ENCODE measurements at places on chromosomes 13 and 19.

- DNase-seq, result no peak
Observed at GRCh38 chr13:67763384-67763783, 533.2 kb upstream of the PCDH9 start.

DNA sequence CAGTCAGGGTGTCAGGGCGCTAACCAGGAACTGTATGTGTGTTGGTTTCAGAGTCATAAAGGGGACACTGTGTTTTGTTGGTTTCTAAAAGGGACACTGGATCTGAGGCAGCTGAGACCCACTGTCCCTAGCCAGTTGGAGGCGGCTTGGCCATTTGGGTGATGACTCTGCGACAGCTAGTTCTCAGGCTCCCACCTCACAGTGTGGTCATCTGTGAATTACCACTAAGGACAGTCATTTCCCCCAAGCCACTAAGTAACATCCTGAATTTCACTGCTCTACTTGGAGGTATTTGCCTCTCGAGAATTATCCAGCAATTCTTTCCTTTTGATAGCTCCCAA lies 51.5 kb downstream of the EPS15L1 start:
- DNase-seq, result no peak

GRCh38 chr19:10226376-10227025 lies 4.6 kb downstream of the S1PR2 start:
- DNase-seq, result no peak

DNA sequence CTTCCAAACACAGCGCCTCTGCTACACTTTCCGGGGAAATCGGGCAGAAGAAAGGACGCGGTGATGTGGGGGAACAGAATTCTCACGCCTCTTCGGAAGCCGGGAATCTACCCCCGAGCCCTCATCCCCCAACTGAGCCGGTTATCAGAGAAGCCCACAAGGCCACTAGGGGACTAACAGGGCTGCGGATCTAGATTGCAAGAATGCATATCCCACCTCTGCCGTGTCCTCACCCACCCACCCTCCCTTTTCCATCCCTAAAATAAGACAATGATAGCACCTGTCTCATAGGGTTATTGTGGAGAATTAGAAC lies 1.1 kb downstream of the IGFLR1 start:
- DNase-seq, result no peak

DNA sequence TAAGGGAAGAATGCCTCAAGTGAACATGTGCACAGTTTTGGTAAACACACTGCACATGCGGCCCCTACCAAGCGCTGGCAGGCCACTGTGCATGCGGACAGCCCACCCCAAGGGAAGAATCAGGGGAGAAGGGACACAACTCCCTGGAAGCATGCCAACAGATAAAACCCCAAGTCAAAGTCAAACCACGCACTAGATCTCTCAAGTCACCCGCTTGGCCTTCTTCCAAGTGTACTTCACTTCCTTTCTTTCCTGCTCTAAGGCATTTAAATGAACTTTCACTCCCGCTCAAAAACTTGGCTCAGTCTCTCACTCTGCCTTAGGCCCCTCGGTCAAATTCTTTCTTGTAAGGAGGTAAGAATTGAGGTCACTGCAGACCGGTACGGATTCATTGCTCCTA lies 4.6 kb upstream of the RFXAP start:
- no peak for DNase-seq

DNA sequence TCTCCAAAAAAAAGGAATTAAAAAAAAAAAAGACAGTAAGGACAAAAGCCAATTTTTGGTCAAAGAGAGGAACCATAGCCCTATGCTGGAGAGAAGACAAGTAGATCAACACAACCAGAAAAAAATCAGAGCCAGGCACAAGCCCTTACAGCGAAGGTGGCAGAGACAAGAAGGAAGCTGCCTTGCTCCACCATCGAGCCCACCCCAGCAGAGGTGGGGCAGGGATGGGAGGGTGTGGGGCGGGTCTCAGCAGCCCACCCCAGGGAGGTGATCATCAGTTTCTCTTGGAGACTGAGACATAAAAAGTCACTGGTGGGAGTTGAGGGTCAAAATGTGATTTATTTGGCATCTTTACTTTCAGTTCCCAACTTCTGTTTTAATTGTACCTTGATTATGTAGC lies 332.4 kb downstream of the FOXO1 start:
- DNase-seq, result no peak

DNA sequence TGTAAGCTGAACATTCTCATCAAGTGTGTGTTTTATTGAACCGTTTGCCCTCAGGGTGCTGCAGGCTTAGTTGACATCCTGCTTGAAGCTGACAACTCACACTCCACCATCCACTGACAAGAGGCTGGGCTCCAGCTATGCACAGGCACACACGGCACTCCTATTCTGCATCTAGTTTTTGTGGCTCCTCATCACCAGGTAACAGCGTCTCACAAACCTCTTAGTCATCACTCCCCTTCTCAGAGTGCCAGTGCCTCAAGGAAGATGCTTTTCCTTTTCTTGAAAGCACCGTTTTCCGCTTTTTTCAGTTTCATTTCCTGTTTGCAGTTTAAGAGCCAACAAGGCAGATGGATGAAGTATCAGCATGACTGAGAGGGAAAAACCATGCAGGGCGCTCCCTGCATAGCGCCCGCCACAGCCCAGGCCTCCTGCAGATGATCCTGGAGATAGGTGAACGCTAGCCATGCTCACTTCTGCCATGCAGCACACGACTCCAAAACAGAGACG lies 491.2 kb downstream of the COG6 start:
- DNase-seq, result no peak

GRCh38 chr13:48125794-48126228 lies 30.9 kb upstream of the MED4 start:
- DNase-seq, result no peak

DNA sequence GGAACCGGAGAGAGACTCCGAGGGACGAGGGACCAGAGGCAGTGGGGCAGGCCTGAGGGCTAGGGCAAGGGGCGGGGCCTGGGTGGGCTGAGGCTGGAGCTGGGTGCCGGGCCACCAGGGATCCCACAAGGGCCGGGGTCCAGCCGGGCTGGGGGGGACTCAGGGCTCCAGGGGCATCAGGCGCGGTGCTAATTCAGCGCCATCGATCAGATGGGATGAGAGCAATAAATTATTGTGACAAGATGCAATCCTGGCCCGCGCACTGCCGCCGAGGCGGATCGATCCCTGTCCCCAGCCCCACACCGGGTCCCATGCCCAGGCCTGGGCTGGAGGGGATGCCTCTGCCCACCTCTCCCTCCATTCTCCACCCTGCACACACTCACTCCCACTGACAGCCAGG lies 5.7 kb downstream of the ERFL start:
- no peak for DNase-seq

DNA sequence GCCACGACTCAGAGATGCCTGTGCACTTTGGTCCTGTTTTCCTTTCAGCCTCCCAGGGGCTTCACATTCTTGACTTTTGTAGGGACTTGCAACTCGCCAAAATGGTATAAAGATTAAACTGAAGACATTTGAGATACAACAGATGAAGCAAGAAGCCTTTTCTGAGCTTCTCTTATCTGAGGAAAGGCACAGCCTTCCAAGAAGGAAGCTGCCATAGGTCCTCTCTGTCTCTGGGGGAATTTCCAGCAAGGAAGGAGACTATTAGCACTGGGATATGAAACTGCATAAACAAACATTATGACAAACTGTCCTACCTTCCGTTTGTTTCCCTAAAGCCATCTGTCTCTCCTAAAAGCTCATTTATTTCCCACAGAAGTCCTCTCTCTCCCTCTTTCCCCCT lies 39.3 kb downstream of the TGDS start:
- no peak for DNase-seq

Data from activated CD4-positive, alpha-beta memory T cell treated with anti-CD3 and anti-CD28 coated beads, Interleukin-2, amount 10 ng/mL, durations not matched to agents 7 days and 5 days (primary cell).